ENCODE measurements at places on chromosomes 12 and 14. TPM values are rescaled to one million over a fixed set of nuclear protein-coding genes. Genes with fewer than 3 reads are reported as not detected.

DNA sequence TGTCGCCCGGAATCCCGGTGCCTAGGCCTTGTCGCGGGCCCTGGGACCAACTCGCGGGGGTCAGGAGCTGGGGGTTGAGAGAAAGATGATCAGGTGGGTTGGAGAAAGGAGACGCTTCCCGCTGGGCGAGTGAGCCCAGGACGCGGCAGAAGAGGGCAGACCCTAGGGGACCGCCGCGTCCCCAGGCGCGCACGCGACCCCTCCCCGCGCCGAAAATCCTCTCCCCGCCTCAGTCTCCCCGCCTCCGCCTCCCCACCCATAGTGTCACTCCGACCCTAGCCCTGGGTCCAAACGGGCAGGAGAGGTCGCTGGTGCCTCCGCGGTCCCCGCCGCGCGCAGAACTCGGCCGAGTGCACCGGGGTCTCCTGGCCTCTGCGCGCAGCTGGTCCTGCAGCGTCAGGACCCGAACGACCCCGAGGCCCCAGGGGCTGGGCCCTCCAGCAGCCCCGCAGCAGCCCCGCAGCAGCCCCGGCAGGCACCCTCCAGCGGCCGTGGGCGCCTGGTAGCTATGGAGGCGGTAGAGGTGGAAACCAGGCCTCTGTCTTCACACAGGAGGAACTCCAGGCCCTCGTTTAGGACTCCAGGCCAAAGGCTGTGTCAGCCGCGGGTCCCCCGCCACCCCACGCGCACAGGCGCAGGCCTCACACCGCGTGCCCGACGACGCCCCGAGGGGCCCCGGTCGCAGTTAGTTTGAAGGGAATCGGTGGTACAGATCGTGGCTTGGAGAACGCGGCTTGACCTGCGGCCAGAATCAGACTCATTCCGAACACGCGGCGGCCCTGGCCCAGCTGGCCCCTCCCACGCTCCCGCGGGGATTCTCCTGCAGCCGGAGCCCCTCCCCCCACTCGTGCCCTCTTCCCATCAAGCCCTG is 60.1 kb upstream of the EIF5 start:
- no peak for DNase-seq

- no peak for DNase-seq
Observed at GRCh38 chr12:107200394-107200793, 107.0 kb upstream of the CRY1 start.

GRCh38 chr12:68451261-68452077 is 119.3 kb upstream of the MDM1 start:
- peak; percentile 39 for DNase-seq

DNA sequence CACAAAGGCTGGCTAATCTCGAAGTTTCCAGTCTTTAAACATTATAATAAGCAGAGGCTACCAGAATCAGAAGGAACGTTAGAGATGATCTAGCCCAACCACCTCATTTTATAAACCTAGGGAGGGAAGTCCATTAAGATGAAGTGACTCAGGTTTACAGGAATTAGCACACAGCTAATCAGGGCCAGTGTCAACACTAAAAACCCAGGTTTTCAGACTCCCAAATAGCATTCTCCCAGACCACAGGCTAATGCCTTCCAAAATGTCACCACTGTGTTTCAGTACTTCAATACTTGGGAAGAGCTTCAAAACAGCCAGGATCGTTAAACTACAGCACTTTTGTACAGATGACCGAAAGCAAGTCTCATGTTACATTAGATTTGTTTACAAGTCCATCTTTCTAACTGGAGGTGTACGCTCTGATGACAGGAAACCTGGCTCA is 89.2 kb downstream of the FOXN3 start:
- no peak for DNase-seq

DNA sequence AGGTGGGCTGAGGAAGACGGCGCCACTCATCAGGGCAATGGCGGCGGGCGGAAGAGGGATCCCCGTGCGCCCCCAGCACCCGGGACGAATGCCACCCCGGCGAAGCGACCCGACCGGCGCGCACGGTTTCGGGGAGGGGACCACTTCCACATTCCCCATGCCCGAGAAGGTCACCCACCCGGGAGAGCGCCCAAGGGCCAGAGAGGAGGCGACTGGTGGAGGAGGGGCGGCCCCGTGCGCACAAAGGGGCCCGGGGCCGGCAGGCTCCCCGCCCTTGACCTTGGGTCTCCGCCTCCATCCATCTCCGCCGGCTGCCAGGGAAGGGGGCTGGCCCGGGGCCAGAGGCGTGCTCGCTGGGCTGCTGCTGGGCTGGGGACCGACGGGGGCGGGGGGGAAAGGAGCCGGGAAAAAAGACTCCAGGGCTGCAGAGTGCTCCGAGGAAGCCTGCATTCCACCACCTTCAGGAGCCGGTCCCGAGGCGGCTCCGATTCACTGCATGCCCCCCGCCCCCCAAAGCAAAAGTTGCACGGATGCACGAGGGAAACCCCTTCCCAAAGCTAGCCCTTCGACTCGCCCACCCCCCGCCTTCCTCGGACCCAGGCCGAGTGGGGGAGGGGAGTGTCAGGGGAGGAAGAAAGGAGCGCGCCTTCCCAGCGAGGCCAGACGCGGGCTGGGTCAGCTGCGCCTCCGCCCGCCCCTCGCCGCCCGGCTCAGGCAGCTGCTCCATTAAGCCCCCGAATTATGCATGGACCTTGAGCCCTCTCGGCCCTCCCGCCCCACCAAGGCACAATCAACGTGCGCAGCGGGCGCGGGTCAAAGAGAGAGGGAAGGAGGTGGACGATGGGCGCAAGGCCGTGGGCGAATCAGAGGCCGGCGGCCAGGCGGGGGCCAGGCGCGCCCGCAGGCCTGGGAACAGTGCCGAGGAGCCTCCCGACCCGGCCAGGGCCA is 26.2 kb downstream of the BCL11B start:
- DNase-seq, result no peak

DNA sequence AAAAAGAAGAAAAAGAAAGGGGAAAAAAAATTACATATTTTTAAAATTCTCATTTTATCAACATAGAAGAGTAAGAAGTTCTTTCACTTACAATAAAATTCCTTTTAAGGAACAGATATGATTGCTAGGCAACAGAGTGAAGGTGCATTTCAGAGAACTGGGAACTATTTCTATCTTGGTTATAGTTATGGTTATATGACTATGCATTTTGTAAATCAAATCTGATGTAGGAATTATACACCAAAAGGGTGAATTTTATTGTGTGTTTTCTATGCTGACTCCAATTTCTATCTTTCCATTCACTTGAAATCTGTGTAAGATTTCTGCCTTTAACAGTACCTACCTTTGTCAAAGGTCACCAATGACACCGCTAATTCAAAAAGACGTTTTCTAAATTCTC is 50.1 kb downstream of the HNRNPC start:
- no peak for DNase-seq

- no peak for DNase-seq
Observed at GRCh38 chr12:27709212-27709931, 1.3 kb upstream of the MRPS35 start.

- DNase-seq, result no peak
Observed at GRCh38 chr12:120750806-120751205, 25.2 kb downstream of the ACADS start.

DNA sequence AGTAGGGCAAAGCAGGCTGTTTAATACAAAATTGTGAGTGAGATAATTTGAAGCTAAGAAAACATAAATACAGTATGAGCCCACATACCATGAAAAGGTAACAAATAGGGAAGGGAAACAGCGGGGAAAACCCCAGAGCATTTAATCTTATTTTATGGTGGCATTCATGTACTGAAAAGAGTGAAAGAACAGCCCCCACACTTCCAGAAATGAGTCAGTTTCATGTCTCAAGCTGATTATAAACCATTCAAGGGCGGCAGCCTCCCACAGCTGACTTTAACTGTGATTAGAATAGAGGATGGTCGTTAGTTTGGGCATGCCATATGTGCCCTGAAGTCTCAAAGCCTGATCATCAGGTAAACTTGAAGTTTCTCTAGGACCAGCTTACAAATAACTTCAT is 64.5 kb downstream of the FOXG1 start:
- DNase-seq, result no peak

The SLC7A7 gene
- 17.4 TPM for total RNA-seq

The KRT71 gene
- total RNA-seq, result not detected

Measured in left colon (tissue), 2 donors.